Astrocyte (in vitro differentiated cells and primary cell): ENCODE measurements at places on chromosomes 3 and 15.

DNA sequence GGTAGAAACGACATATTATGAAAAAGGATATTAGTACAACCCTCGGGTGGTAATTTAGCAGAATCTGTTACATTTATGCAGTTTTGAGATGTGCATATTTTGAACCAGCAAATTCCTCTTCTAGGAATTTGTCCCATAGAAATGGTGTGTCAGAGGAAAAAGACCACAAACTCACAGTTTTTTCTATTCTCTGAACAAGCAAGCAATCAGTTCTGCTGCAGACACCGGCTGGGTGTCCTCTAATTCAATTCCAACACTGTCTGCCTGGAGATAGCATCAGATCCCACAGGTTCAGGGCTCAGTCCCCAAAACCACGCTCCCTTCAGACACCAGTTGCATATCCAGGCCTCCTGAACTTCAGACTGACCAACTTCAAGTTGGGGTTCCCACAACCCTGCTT, 36.4 kb downstream of the APH1B start:
- H3K36me3 ChIP-seq: no peaks in the 10 kb centered on the region
- no peak overlapping the region for H3K27ac ChIP-seq

GRCh38 chr3:160648701-160649100, 28.3 kb upstream of the ARL14 start:
- no peak overlapping the region for H3K4me3 ChIP-seq
- H3K4me1 ChIP-seq: peaks cover 3% of the 10 kb centered on the region
- no peak for DNase-seq
- H3K27me3 ChIP-seq: no peaks in the 10 kb centered on the region

- no peak for DNase-seq
- H3K27ac ChIP-seq: peak overlapping the region; percentile 100
- H3K4me1 ChIP-seq: peaks cover 49% of the 10 kb centered on the region
- peak overlapping the region; percentile 54 for H3K4me3 ChIP-seq
- no peaks in the 10 kb centered on the region for H3K36me3 ChIP-seq
Measured at GRCh38 chr15:101189409-101190091, 62.3 kb downstream of the CHSY1 start.

DNA sequence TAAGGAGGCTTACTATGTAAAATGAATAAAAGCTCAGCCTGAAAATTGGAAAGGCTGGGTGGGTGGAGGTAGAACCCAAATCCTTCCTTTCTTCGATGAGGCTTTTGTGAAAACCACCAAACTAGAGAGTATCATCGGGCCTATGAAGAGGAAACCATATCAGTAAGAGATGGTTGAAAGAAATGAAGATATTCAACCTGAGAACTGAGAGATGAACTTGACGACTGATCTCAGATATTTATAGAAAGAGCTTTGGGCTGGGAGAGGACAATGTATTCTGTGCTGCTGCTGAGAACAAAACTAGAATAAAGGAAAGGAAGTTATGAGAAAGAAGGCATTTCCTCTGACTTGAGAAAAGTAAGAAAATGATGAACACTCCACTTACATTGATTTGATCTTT, 236.6 kb downstream of the KCNH8 start:
- H3K27ac ChIP-seq: no peak overlapping the region
- H3K4me1 ChIP-seq: no peaks in the 10 kb centered on the region
- DNase-seq: no peak
- H3K4me3 ChIP-seq: no peak overlapping the region

- no peaks in the 10 kb centered on the region for H3K27me3 ChIP-seq
- DNase-seq: peak; percentile 19
- peak overlapping the region; percentile 6 for H3K27ac ChIP-seq
- H3K4me1 ChIP-seq: peaks cover 19% of the 10 kb centered on the region
- no peaks in the 10 kb centered on the region for H3K36me3 ChIP-seq
- peak overlapping the region; percentile 75 for H3K4me3 ChIP-seq
Measured at GRCh38 chr3:154121701-154122551, 736 bp downstream of the ARHGEF26 start.

- H3K36me3 ChIP-seq: peaks cover 3% of the 10 kb centered on the region
- no peak overlapping the region for H3K4me3 ChIP-seq
- H3K4me1 ChIP-seq: peaks cover 12% of the 10 kb centered on the region
- H3K27ac ChIP-seq: no peak overlapping the region
Measured at GRCh38 chr3:133663569-133664313, 2.0 kb upstream of the TOPBP1 start.

DNA sequence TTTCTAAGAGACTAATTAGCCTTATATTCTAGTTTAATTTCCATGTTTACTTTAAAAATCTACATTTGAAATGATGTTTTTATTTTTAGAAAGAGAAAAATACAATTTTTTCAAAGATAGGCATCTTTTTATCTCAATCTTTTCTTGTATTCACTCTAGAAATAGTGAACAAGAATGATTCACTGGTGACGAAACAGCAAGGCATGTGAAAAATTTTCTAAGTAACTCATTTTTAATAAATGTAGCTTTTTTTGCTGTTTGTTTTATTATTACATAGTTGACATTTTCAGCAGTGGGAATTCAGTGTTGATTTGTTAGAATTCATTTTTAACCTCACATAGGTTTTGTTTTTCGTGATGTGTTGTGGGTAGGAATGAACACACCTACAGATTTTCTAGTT, 1226.4 kb downstream of the NSUN3 start:
- no peaks in the 10 kb centered on the region for H3K36me3 ChIP-seq
- no peaks in the 10 kb centered on the region for H3K4me1 ChIP-seq
- peak overlapping the region; percentile 28 for H3K27ac ChIP-seq
- H3K27me3 ChIP-seq: no peaks in the 10 kb centered on the region
- DNase-seq: peak; percentile 31

- H3K36me3 ChIP-seq: no peaks in the 10 kb centered on the region
- H3K4me1 ChIP-seq: peaks cover under 1% of the 10 kb centered on the region
- H3K4me3 ChIP-seq: no peak overlapping the region
- H3K27ac ChIP-seq: no peak overlapping the region
Measured at GRCh38 chr15:38522922-38523321, 41.7 kb downstream of the RASGRP1 start.

GRCh38 chr3:43159876-43160255, 54.0 kb upstream of the POMGNT2 start:
- H3K36me3 ChIP-seq: no peaks in the 10 kb centered on the region
- H3K4me1 ChIP-seq: no peaks in the 10 kb centered on the region
- H3K27ac ChIP-seq: no peak overlapping the region
- no peak for DNase-seq

DNA sequence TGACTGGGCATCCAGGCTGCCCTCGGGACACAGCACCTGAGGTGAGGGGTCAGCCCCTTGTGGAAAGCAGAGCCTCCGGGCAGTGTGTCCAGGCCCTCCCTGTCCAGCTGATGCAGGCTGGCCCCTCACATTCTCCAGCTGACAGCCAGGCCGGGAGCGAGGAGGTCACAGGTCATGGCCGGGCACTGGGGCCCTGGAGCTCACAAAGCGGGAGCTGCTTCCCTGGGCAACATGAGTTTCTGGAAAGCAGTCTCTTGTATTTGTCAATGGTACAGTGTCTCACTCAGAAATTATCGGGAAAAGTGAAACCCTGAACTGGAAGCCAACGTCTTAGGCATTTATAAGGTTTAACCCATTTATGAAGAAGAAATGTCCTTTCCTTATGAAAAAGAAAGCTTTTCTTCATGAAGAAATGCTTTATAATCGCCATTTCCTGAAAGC, 118.5 kb downstream of the OPA1 start:
- no peaks in the 10 kb centered on the region for H3K4me1 ChIP-seq
- DNase-seq: no peak
- no peaks in the 10 kb centered on the region for H3K27me3 ChIP-seq
- no peaks in the 10 kb centered on the region for H3K36me3 ChIP-seq
- no peak overlapping the region for H3K27ac ChIP-seq
- no peak overlapping the region for H3K4me3 ChIP-seq

DNA sequence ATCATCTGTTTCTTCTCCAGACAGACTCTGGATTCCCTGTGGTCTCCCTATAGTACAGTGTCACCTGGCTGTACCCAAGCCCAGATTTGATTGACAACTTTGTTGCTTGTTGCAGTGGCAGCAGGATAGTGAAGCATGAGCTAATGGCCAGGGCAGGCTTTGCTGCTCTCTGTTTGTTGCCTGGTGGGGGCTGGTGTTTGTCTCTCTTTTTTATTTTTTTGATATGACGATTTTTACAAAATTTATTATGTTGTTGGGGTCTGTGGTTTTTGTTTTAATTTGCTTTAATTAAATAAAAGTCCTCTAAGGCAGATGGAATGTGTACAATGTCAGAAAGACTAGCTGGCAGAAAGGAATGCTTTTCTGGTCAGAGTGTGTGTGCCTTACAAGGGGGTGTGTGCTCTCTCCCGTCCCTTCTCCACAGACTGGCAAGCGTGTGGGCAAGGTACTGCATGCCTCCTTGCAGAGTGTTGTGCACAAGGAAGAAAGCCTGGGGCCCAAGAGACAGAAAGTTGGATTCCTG, 15.2 kb upstream of the CLEC3B start:
- H3K27ac ChIP-seq: peak overlapping the region; percentile 81
- no peaks in the 10 kb centered on the region for H3K27me3 ChIP-seq
- peak; percentile 73 for DNase-seq
- H3K36me3 ChIP-seq: peaks cover 9% of the 10 kb centered on the region
- H3K4me3 ChIP-seq: peak overlapping the region; percentile 24
- H3K4me1 ChIP-seq: peaks cover 26% of the 10 kb centered on the region

DNA sequence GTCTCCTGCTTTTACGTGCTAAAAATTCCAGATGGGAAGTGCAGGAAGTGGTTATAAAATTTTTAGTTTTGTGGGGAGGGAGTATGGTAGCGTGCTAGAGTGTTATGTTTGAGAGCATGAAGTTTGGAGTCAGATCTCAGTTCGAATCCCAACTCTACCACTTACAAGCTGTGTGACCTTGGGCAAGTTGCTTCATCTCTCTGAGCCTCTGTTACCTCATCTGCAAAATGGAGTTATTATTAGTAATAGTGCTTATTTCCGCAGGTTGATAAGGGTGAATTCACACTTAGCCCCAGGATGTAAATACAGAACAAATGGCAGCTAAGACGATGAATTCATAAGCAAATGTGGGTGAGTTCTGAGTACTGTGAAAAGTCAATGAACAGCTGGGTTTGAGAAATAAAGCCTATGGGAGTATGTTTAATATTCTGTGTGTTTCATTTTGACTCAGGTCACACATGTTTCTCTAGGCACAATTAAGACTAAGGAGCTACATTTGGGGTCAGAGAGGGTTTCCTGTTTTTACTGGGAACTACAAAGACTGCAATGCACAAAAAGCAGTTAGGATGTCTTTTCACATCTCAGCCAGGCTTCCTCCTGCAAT, 73.1 kb upstream of the FEZF2 start:
- no peak overlapping the region for H3K27ac ChIP-seq
- DNase-seq: no peak
- no peak overlapping the region for H3K4me3 ChIP-seq
- no peaks in the 10 kb centered on the region for H3K4me1 ChIP-seq

DNA sequence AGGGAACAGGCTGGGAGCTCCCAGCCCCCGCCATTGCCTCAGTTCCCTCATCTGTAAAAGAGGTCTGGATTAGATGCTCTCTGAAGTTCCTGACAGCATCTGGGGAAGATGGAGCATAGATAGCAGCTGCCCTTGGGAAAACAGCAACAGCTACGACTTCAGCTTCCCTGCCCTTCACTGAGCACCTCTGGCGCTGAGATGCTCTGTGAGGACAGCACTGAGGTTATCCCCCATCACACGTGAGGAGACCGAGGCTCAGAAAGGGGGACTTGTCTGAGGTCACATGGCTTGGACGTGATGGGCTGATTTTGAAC, 11.1 kb upstream of the RPL29 start:
- no peak for DNase-seq
- no peak overlapping the region for H3K27ac ChIP-seq
- H3K4me1 ChIP-seq: peaks cover 16% of the 10 kb centered on the region

GRCh38 chr3:183991403-183991802, 26.3 kb downstream of the ABCC5 start:
- H3K4me3 ChIP-seq: no peak overlapping the region
- no peak for DNase-seq
- no peaks in the 10 kb centered on the region for H3K27me3 ChIP-seq
- H3K4me1 ChIP-seq: no peaks in the 10 kb centered on the region

DNA sequence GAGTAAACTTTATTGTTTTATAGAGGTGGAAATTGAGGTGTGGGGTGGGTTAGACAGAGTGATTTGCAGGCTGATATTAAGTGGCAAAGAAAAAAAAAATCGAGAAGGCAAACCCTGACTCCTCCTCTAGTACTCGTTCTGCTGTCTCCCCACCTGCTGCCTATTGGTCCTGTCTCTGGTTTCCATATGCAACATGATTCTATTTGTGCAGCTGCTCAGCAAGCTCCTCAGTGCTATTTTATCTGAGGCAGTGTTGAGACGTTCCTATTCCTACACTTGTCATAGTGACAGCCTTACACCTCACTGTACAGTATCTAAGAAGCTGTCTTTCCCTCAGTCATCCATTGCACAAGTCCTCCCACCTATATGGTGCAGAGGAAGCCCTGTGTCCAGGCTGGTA, 45.1 kb downstream of the RSL24D1 start:
- DNase-seq: no peak
- no peaks in the 10 kb centered on the region for H3K36me3 ChIP-seq
- no peak overlapping the region for H3K27ac ChIP-seq
- H3K4me1 ChIP-seq: no peaks in the 10 kb centered on the region
- no peaks in the 10 kb centered on the region for H3K27me3 ChIP-seq
- no peak overlapping the region for H3K4me3 ChIP-seq

GRCh38 chr3:76083992-76084391, 298.6 kb upstream of the ZNF717 start:
- H3K36me3 ChIP-seq: no peaks in the 10 kb centered on the region
- H3K4me1 ChIP-seq: no peaks in the 10 kb centered on the region
- no peak overlapping the region for H3K27ac ChIP-seq
- peak; percentile 14 for DNase-seq
- H3K27me3 ChIP-seq: no peaks in the 10 kb centered on the region

DNA sequence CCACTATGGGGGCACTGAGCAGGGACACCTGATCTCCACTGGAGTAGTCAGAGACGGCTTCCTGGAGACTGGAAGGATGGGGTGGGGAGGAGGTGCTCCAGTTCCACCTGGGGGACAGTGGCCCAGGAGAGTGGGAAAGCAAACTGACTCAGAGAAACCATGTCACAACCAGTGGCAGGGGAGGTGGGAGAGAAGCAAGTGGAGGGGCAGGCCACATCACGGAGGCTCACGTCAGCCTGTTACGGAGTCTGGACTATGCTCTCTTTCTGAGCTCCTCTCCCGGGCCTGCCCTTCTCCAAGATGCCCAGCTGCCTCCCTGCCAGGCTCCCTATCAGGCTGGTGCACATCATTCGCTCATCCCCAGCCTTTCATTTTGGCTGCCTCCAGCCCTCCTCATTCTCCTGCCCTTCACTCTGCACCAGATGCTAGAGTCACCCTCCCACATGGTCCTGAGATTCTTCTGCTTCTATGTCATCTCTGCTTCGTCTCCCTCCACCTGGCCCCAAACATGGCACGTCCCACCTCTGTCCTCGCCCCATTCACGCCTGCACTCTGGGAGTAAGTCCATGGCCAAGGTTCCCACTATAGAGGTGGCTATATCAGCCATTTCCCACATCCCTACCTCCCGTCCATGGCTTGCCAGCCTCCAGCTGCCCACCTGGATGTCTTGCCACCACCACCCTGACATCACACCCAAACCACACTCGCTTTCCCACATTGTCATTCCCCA, 100.3 kb downstream of the ADCY5 start:
- H3K27me3 ChIP-seq: peaks cover 43% of the 10 kb centered on the region
- peaks cover 14% of the 10 kb centered on the region for H3K4me1 ChIP-seq
- no peaks in the 10 kb centered on the region for H3K36me3 ChIP-seq
- no peak overlapping the region for H3K27ac ChIP-seq
- no peak overlapping the region for H3K4me3 ChIP-seq
- DNase-seq: no peak
